ENCODE measurements at places on chromosomes 3 and 15.

- no peak for DNase-seq
These were observed 10.5 kb downstream of the SLC24A5 start for GRCh38 chr15:48131324-48131723.

GRCh38 chr3:45253316-45253715 lies 27.2 kb upstream of the TMEM158 start:
- DNase-seq, result no peak

GRCh38 chr15:85753791-85754452 lies 40.8 kb downstream of the KLHL25 start:
- no peak for DNase-seq

DNA sequence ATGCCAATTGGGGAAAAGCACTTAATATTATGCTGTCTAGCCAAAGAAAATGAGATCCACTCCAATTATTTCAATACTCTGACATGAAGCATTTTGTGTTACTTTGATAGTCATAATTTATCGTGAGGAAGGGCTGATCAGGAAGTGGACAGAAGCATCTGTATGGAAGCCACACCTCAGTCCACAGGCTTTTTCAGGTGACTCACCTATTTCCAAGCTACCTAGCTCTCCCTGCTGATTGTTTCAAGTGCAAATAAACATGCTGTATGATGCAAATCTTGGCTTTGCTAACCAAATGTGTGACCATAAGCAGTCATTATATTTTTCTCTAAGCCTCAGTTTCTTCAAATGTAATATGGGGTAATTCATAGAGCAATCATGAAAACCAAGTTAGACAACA lies 30.8 kb upstream of the CPB1 start:
- DNase-seq, result no peak

GRCh38 chr3:126557761-126558160 lies 971 bp downstream of the C3orf22 start:
- no peak for DNase-seq

GRCh38 chr3:148435534-148435933 lies 262.2 kb upstream of the AGTR1 start:
- no peak for DNase-seq

- no peak for DNase-seq
These were observed 307.5 kb downstream of the PYDC2 start for GRCh38 chr3:191768421-191768820.

- DNase-seq, result no peak
These were observed 1.2 kb upstream of the SNAPC5 start for GRCh38 chr15:66498501-66499386.

DNA sequence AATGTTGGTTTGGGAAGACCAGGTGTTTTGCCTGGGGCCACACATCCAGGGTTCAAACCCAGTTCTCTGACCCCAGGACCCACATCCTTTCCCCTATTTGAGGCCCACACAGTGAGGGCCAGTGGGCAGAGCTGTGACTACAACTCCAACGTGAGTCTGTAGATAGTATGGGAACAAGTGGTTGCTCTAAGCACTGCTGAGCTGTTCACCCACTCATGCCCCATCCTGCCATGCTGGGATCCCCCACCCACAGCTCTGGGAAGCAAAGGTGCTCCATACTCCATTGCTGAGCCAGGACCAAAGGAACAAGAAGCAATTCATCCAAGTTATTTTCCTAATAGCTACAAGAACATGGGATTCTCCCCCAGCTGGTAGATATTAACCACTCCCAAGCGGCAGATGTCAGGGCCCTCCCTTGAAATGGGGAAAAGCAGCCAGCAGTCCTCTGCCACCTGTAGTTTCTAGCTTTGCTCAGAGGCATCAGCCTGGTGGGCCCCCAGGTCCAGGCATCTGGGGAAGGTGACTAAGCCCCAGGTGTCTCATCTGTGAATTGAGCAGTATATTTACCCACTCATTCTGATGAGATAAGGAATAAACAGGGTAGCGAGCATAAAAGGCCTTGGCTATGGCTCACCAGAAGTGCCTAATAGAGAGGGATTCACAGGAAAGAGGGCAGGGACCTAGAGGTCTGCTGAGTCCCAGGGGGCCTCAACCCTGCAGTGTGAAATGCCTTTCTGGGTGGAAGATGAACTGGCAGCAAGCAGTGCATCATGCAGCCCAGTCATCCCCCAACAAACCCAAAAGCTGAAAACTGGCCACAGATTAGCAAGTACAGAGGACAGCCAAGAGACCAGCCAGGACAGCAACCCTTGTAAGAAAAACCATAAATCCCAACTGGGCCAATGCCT lies 33.4 kb downstream of the POC1A start:
- no peak for DNase-seq

DNA sequence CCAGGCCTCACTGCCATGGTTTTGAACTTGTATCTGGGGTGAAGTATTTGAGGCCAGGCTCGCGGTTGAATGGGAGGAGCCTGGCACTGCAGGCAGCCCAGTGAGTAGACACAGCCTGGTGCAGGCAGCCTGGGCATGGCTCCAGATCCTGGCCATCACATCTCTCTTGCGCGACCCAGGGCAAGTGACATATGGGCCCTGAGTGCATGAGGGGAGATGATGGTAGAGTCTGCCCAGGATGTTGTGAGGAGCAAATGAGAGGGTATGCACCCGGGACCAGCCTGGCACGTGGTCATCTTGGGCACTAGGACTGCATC lies 103.5 kb downstream of the TBC1D2B start:
- DNase-seq, result no peak

DNA sequence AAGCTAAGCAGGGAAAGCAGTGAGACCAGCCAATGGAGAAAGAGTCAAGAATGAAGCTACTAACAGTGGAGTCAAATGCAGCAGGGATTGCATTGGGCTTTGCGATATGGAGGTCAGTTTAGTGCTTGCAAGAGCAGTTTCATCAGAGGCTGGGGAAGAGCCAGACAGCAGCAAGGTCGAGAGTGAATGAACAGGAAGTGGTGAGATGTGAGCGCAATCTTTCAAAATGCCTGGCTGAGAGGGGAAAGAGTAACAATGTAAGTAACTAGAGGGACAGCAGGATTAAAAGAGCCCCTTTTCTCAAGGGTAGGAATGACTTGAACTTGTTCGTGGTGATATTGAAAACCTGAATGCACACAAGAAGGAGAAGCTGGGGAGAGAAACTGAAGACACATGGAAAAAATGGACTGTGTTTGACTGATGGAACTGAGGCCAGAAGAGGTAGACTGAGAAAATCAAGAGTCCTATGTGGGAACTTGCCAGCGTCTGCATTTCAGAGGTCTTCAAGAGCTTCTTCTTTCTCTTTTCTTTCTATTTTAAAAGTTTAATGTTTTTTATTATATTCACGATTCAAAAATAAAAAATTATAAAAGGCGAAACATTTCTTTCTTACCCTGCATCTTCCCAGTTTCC lies 30.6 kb upstream of the GPR160 start:
- no peak for DNase-seq

GRCh38 chr3:44886561-44886960 lies 12.2 kb downstream of the TGM4 start:
- no peak for DNase-seq

GRCh38 chr3:142098964-142099363 lies 50.4 kb downstream of the TFDP2 start:
- no peak for DNase-seq

GRCh38 chr3:102182162-102182561 lies 252.7 kb upstream of the ZPLD1 start:
- DNase-seq, result no peak

DNA sequence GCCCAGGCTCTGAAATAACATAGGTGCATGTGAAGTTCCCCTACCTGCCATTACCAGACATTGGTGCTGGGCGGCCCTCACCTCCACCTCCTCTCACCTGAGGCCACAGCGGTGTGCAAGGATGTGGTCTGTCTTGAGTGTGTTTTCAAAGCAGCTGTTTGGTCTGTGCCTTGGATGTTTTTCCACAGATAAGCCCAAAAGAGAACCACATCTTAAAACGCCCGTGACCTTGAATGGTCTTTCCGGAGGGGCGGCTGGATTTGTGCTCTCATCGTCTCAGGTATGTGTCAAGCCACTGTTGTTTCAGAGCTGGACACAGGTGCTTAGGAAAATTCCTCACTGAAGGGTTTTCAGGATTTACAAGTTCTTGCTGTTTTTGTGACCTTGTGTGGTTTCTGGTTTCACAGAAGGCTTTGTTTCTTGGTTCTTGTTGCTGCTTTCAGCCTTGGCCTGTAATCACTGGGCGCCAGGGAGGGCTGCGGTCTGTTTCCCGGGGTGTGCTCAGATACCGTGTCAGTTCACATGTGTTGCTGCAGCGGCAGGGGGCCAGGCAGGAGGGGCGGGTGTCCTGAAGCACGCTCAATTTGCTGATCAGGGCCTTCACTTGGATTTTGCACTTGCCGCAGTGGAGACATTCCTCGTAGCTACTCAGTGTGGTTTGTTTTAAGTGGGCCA lies 128.4 kb downstream of the IGF1R start:
- DNase-seq, result no peak

DNA sequence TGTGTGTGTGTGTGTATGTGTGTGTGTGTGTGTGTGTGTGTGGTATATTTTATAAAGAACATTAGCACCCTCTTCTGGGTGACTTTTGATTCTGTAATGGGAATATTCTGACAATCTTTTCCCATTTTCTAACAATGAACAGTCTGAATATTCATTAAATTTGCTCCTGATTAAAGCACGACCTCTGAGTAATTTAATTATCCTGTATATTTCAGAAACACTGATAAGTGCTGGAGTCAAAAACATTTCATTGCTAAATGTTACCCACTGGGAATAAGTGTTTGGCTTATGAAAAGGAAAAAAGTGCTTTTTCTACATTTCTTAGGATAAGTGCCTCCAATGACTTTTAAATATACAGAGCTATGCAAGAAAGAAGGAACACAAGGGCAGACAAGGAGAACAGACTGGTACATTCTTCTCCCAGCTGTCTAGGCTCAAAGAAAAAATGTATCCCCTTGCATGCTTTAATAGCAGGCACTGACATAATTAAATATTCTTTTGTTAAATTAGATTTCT lies 32.3 kb upstream of the SYNPR start:
- DNase-seq, result no peak

GRCh38 chr3:193948459-193948858 lies 187.5 kb upstream of the HES1 start:
- DNase-seq, result no peak

- DNase-seq, result no peak
These were observed 2.3 kb downstream of the PEAK1 start for GRCh38 chr15:77417602-77418001.

DNA sequence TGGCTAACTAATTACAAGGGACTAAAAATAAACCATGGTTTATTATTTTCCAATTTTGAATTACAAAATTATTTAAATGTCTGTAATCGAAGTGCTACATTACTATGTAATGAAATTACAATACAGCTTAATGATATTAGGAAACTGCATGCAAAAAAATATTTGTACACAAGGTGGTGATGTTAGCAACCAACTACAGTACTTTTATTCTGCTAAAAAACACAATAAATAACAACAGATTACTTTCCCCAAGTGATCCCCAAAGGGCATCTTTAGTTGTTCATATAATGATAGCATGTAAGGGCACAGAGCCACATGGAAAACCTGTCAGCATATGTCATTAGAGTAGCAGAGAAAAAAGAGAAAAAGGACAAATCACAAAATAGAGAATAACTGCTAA lies 147.5 kb upstream of the SOX2 start:
- no peak for DNase-seq

DNA sequence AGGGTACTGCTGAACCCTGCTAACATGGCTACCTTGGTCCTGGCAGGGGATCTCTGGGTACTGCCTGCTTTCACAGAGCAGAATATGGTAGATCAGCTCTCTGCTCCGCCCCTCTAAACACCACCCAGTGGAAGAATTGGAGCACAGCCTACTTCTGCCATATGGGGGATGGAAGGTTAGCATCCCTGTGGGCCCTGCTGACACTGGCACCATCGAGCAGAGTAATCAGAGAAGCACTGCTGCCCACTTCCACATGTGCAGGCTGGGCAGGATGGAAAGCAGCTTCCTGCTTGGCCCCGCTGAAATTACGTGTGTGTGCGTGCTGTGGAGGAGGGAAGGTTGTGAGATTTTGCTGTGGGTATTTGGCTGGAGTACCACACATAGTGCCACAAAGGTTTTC lies 24.8 kb downstream of the CCR1 start:
- no peak for DNase-seq

- DNase-seq, result no peak
These were observed 1077.1 kb downstream of the ZPLD1 start for GRCh38 chr3:103511891-103512290.

DNA sequence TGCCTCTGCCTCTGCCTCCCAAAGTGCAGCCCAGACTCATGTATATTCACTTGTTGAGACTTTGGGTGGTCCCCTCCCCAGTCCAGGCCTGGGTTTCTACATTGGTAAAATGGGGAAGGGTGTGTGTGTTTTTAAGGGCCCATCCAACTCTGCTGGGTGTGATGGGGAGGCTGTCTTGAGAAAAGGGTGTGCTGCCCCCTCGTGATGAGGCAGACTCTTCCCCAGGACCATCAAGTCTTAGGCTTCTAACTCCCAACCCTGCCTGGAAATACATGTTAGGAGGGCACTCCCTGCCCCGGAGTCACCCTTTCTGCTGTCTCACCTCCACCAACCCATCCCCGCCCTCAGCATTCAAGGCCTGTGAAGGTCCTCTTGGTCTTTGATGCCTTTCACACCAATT lies 4.4 kb upstream of the PTPN23 start:
- DNase-seq, result no peak

DNA sequence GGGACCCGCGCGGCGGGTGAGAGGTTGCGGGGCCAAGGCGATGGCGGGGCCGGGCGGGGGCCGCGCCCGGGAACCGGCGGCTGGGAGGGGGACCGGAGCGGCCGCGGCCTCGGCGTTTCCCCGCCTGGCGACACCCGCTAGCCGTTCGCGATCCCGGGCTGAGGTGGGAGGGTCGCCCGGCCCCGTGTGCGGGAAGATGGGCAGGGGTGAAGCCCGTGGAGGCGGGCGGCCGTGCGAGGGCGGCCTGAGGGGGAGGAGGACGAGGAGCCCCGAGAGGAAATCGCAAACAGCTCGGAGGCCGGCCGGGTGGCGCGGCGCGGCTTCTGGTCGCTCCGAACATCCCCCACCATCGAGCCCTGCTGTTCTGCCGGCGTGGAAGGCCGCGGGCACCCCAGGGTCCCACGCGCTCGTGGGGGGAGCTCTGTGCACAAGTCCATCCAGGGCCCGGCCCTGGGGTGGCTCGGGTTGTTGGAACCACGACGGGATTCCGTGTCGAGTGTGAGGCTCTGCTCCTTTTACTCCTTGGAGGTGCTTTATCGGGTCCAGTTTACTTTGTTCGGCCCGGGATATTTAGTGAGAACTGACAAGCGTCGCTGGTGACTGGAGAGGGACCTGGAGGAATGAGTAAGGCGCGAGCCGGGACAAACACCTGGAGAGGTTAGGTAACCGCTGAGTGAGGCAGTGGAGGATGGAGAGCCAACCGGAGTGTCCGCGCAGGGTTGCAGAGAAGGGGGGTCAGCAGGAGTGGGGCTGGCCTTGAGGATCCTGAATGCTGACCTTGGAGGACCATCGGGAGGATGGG lies 728 bp downstream of the CRTC3 start:
- no peak for DNase-seq

DNA sequence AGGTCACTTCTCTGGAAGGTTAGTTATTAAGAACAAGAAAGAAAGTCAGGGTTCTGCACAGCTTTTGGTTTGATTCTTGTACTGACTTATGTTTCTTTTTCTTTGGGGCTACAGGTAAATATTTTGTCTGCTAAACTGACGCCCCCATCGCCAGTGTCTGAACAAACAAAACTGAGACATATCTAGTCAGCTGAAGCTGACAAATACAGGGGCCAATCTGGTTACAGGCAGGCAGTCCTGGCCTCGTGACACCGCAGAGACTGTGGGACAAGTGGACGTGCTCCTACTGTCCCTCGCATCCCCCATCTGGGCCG lies 4.6 kb upstream of the RPL14 start:
- DNase-seq, result no peak

- DNase-seq, result no peak
These were observed 52.4 kb upstream of the GNB4 start for GRCh38 chr3:179503640-179504039.

Measured in esophagus squamous epithelium (tissue), 5 donors.